Natural killer cell treated with Interleukin-12 subunit alpha and Interleukin-12 subunit beta and Interleukin-15 and Interleukin-18, amount 100 ng/mL, for 72 hours (primary cell): ENCODE measurements at places on chromosomes 2 and 18. TPM values are rescaled to one million over a fixed set of nuclear protein-coding genes. Genes with fewer than 3 reads are reported as not detected.

The RNF144A gene
- total RNA-seq: 17.2 TPM

The ARMC9 gene
- total RNA-seq: 2.5 TPM

The ZEB2 gene
- 181 TPM for total RNA-seq

The LIMS4 gene
- 0.43 TPM for total RNA-seq

The ALPP gene
- total RNA-seq: not detected

The LHCGR gene
- not detected for total RNA-seq

The ALKAL2 gene
- total RNA-seq: 1.1 TPM

The TMEM131 gene
- 44.6 TPM for total RNA-seq

The EPG5 gene
- total RNA-seq: 48.9 TPM

The SCYGR4 gene
- not detected for total RNA-seq

The NCKAP1 gene
- 9.2 TPM for total RNA-seq

The SKA1 gene
- total RNA-seq: 18.8 TPM

The MPP4 gene
- total RNA-seq: not detected

The CFAP210 gene
- 0.12 TPM for total RNA-seq

The ALPI gene
- not detected for total RNA-seq

The PJVK gene
- total RNA-seq: 1.5 TPM

The CENPA gene
- 18.5 TPM for total RNA-seq

The PTH2R gene
- total RNA-seq: not detected

The INPP1 gene
- total RNA-seq: 19.4 TPM

The APOB gene
- total RNA-seq: not detected

The GORASP2 gene
- 99.0 TPM for total RNA-seq

The CCDC150 gene
- total RNA-seq: 12.0 TPM

The FER1L5 gene
- total RNA-seq: not detected

The ADAM23 gene
- total RNA-seq: not detected

The COL4A4 gene
- total RNA-seq: 0.11 TPM

The ATIC gene
- total RNA-seq: 112 TPM

The HRH4 gene
- 0.53 TPM for total RNA-seq

The DSC2 gene
- total RNA-seq: not detected

The REG1B gene
- total RNA-seq: not detected

The SH3BP4 gene
- not detected for total RNA-seq

The DES gene
- not detected for total RNA-seq

The RGPD6 gene
- 28.7 TPM for total RNA-seq
